Fibroblast of skin of right quadriceps (primary cell): ENCODE measurements at places on chromosomes 12 and 14.

DNA sequence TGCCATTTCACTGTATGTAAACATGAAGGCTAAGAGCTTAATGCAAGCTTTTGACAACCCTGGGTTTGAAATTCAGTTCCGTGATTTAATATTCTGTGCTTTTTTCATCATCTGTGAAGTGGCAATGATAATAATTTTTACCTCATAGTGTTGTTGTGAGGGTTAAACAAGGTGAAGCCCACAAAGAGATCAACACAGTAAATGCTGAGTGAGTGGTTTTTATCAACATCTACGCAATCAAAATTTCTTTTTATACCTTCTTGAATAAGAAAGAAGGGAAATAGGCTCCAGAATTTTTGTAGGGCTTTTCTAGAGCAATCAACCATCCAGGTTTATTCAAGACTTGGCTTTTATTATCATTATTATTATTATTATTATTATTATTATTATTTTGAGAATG is 490.8 kb downstream of the SOX5 start:
- no peak for DNase-seq

DNA sequence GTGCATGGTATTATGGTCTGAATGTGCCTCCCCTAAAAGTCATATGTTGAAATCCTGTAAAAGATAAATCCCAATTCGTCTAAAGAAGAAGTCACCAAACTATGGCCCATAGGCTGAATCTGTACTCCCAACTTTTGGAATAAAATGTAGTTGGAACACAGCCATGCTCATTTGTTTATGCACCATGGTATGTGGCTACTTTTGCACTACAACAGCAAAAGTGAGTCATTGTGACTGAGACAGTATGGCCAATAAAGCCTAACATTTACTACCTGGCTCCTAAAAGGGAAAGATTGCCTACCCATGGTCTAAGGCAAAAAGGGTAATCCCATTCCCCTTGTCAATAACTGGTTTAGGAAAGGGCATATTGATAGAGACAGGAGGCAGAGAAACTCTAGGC is 101.8 kb downstream of the LRIG3 start:
- DNase-seq, result peak; percentile 47

DNA sequence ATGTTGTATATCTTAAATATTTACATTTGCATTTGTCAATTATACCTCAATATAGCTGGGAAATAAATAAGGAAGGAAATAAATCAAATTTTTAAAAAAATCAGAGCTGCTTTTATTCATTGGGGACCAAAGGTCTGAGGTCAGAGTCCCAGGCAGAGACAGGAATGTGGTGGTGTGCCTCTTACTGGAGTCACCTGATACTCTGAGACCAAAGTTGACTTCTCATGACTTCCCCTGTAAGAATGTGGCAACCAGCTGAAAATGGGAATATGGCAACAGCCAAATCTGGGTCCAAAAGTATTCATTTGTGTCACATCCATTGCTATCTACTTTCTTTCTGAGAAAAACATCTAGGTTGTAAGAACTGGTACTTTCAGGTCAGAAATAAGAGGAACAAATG is 496.6 kb upstream of the TMPO start:
- DNase-seq, result no peak

DNA sequence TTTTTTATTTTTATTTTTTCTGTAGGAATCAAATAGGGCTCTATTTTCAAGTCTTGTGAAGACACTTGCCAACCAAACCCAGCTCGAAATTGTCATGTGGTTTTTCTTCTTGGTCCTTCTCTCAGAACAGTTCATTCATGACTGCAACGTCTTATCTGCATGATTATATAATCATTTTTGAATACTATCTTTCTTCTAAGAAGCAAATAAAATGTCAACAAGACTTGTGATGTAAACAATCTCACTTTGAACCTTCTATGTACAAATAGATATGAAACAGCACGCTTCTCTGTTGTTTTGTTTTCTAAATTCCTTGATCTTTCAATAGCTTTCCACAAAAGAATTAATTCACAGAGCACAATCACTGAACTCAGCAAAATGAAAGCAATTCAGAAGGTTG is 320.7 kb downstream of the SOX5 start:
- no peak for DNase-seq

DNA sequence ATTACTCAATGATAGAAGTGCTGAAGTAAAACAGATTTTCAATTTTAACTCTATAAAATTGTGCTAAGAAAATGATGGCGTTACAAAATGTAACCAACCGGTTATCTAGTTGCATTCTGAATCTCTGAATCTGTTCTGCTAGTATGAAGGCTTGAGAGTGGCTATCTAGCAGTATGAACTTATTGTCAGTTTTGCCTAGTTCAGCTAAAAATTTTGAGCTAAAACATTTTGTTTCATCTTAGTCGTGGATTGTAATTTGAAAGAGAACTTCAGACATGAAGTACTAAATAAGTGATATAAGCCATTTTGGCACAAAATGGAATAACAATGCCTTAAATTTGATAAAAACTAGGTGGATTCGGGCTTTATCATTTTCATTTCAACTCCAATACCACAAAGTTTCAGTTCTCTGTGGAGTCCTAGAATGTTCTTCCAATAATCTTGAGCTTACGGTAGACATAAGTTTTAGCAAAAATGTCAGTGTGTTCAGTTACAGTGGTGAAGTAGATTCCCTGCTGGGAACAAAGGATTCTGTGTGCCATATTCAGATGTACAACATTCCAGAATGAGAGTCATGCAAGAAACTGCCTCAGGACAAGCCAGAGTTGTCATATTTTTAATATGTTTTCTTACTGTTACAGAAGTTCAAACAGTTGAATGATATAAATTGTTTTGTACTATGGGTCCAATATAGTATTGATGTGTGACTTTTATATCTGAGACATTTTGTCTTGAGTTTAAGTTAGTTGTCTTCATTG is 28.1 kb downstream of the ATP6V1D start:
- peak; percentile 13 for DNase-seq
